Prostate gland (tissue), 2 donors: ENCODE measurements at places on chromosomes 2 and 18. TPM values are rescaled to one million over a fixed set of nuclear protein-coding genes. Genes with fewer than 3 reads are reported as not detected.

PDE1A gene
- 4.1 TPM for total RNA-seq

HOXD4 gene
- total RNA-seq: 1.2 TPM

DNA sequence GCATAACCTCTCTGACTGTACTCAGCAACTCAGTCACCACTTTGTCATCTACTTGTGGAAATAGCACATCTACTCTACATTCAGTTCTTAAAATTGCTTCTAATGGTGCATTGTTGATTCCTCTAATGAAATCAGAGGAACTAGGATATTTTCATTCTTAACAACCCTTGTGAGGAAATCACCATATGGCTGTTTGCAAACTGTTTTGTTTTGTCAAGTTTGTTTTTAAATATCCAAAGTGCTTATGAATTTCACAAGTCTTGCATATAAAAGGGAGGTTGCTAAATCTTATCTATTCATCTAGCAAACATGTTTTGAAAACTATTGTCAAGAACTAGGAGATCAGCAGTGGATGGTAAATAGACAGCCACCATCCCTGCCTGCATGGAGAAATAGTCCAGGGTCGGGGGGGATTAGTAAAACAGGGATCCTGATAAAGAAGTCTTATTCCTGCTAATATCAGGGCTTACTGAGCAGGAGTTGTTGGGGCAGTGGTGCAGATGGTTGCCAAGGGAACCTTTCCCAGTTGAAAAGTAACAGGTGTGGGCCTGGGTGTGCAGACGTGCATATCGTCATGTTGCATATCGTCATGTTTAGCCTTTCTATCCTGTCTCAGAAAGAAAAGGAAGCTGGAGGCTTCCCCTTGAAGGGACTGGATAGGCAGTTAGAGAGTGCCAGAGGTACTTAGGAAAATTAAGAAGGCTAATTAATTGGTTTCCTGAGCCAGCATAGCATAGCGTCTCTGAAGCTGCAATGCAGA, 7.5 kb upstream of the MYO3B start:
- H3K4me3 ChIP-seq: no peak overlapping the region
- H3K4me1 ChIP-seq: no peaks in the 10 kb centered on the region
- H3K36me3 ChIP-seq: no peaks in the 10 kb centered on the region

- no peaks in the 10 kb centered on the region for H3K36me3 ChIP-seq
- no peaks in the 10 kb centered on the region for H3K4me1 ChIP-seq
- no peaks in the 10 kb centered on the region for H3K27me3 ChIP-seq
- H3K4me3 ChIP-seq: no peak overlapping the region
Observed at GRCh38 chr2:239459606-239460005, 58.8 kb upstream of the HDAC4 start.

DNA sequence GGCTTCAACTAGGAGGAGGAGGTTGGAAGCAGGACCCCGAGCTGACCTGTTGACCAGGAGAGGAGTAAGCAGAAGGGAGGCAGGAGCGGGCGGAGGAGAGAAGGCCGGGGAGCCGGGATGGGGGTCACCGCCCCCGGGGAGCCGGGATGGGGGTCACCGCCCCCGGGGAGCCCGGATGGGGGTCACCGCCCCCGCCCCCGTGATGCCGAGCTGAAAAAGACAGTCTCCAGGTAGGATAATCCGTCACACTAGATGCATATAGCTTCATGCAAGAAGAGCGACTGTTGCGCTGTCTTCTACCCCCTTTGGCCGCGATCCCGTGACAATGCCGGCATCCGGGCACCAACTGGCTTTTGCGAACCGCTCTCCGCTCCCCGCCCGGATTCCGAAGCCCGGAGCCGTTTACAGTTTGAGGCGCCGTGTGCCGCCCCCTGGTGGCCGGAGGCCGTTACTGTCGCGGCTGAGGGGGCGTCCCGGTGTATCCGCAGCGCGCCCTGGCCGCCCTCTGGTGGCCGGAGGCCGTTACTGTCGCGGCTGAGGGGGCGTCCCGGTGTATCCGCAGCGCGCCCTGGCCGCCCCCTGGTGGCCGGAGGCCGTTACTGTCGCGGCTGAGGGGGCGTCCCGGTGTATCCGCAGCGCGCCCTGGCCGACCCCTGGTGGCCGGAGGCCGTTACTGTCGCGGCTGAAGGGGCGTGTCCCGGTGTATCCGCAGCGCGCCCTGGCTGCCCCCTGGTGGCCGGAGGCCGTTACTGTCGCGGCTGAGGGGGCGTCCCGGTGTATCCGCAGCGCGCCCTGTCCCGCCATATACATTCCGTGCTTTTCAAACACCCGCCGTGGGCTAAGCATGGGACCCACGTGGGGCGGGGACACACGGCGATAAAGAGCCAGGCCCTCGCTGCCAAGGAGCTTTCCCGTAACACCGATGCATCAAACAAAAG, 89.6 kb downstream of the ACTR3 start:
- H3K4me1 ChIP-seq: no peaks in the 10 kb centered on the region
- H3K27me3 ChIP-seq: no peaks in the 10 kb centered on the region
- no peak for DNase-seq
- no peaks in the 10 kb centered on the region for H3K36me3 ChIP-seq
- H3K4me3 ChIP-seq: no peak overlapping the region

DNA sequence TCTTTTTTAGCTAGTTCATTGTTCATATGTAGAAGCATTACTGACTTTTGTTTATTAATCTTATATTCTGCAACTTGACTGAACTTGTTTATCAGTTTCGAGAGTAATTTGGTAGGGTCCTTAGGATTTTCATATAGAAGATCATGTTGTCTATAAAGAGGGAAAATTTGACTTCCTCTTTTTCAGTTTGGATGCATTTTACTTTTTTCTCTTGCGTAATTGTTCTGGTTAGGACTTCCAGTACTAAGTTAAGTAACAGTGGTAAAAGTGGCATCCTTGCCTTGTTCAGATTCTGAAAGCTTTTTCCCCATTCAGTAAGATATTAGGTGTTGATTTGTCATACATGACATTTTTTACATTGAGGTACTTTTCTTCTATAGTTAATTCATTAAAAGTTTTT, 726.0 kb downstream of the KCNJ3 start:
- H3K27ac ChIP-seq: no peak overlapping the region
- DNase-seq: no peak
- no peak overlapping the region for H3K4me3 ChIP-seq
- no peaks in the 10 kb centered on the region for H3K4me1 ChIP-seq
- H3K36me3 ChIP-seq: no peaks in the 10 kb centered on the region
- no peaks in the 10 kb centered on the region for H3K27me3 ChIP-seq
